GM12865 (cell line): ENCODE measurements at places on chromosomes 1 and 21.

GRCh38 chr1:71223641-71224340 lies 143.0 kb upstream of the ZRANB2 start:
- DNase-seq = no peak

GRCh38 chr1:54227891-54228310 lies 27.9 kb downstream of the MRPL37 start:
- no peak for DNase-seq

GRCh38 chr1:236395230-236395946 lies 1.3 kb downstream of the EDARADD start:
- peak; percentile 19 for DNase-seq

- no peak for DNase-seq
Measured at GRCh38 chr21:15894596-15894995, 164.8 kb downstream of the USP25 start.

GRCh38 chr1:230124186-230125128 lies 57.4 kb downstream of the GALNT2 start:
- DNase-seq = peak; percentile 30

DNA sequence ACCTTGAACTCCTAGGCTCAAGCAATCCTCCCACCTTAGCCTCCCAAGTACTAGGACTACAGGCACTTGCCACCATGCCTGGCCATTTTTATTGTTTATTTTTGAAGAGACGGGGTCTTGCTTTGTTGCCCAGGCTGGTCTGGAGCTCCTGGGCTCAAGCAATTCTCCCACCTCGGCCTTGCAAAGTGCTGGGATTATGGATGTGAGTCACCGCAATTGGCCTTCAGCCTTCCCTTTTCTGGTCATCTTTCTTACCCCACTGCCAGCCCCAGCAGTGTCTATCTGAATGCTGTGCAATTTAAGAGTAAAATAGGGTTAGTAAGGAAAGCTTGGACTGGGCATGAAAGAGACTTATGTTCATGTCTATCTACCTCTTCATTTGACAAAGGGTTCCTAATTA lies 6.1 kb upstream of the KLF17 start:
- no peak for DNase-seq

DNA sequence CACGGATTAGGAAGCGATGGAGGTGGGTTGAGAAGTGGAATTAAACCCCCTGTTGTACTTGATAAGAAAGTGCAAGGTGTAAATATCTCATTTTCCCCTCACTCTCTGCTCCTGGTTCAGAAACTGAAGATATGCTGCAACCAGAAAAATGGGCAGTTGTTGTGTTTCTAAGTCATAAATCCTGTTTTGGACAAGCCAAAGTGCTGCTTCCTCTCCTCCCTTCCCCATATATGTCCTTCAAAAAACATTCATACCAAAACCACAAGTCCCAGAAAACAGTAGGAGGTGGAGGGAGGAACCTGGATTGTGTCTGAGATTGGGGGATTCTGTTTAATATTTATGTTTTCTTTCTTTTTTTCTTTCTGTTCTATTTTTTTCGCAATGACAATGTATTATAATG lies 13.6 kb upstream of the ZNF362 start:
- DNase-seq = no peak

DNA sequence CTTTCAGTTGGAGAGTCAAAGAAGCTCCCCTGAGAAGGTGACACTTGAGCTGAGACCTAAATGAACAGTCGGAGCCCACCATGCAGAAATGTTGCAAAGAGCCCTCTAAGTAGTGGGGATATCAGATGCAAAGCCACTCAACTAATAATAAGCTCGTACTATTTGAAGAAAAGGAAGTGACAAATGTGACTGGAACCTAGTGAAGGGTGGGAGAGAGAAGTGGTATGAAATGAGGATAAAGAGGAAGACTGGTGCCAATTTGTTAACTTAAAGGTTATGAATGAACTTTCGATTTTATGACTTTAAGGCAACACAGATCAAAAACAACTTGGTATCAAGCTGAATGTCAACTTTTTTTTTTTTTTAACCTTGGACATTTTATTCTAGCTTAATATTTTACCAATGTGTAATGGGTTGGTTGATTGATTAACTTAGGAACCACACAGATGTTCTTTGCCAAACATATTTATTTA lies 14.7 kb downstream of the LYPLAL1 start:
- peak; percentile 41 for DNase-seq
